Stromal cell of bone marrow (primary cell): ENCODE measurements at places on chromosomes 3 and 15.

- DNase-seq: no peak
Observed at GRCh38 chr3:125528920-125529319, 8.9 kb upstream of the SNX4 start.

GRCh38 chr15:68061602-68062001 is 7.5 kb downstream of the PIAS1 start:
- no peak for DNase-seq

- DNase-seq: no peak
Observed at GRCh38 chr3:130345487-130346079, at the start of gene COL6A5. Gene COL6A5 (plus strand): TSS chr3:130345672. CDS start chr3:130373639, 27,967 bp downstream.

- DNase-seq: no peak
Observed at GRCh38 chr3:76724706-76725105, 315.2 kb upstream of the ROBO2 start.

- no peak for DNase-seq
Observed at GRCh38 chr15:64071931-64072765, 21.5 kb downstream of the CIAO2A start.

GRCh38 chr15:101315736-101316135 is 20.7 kb upstream of the SNRPA1 start:
- no peak for DNase-seq

GRCh38 chr15:38224486-38224885 is 28.1 kb upstream of the SPRED1 start:
- no peak for DNase-seq

GRCh38 chr3:5423076-5423475 is 235.6 kb downstream of the EDEM1 start:
- DNase-seq: no peak

DNA sequence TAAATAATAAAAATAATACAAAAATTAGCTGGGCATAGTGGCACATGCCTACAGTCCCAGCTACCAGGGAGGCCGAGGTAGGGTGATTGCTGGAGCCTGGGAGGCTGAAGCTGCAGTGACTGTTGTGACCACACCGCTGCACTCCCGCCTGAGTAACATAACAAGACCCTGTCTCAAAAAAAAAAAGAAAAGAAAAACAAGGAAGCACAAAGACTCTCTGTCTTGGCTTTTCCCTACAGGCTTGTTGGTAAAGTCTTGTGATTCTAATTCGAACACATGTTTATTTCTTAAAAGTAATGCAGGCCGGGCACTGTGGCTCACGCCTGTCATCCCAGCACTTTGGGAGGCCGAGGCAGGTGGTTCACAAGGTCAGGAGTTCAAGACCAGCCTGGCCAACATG is 60.1 kb downstream of the CAPN3 start:
- no peak for DNase-seq

DNA sequence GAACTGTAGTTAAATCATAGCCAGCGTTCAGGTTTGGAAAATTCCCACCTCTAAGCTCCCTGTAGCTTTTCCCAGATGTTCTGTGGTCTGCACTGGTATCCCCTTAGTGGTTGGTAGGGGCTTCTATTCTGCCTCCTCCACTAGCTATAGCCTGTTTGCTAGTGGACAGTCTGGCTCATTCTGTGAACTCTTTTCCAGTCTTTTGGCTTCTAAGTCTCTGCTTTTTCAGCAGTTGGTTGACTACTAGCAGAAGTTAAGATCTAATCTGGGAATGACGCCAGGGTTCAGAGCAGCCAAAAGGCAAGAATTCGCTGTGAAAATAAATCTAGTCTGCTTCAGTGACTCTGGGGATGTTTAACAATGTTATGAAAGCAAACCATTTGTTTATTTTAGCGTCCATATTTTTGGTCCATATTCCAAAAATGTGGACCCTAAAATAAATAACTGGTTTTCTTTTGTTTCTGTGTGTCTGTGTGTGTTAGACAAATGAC is 73.7 kb upstream of the WDR72 start:
- peak; percentile 13 for DNase-seq

GRCh38 chr3:31908391-31909097 is 72.5 kb downstream of the OSBPL10 start:
- no peak for DNase-seq

DNA sequence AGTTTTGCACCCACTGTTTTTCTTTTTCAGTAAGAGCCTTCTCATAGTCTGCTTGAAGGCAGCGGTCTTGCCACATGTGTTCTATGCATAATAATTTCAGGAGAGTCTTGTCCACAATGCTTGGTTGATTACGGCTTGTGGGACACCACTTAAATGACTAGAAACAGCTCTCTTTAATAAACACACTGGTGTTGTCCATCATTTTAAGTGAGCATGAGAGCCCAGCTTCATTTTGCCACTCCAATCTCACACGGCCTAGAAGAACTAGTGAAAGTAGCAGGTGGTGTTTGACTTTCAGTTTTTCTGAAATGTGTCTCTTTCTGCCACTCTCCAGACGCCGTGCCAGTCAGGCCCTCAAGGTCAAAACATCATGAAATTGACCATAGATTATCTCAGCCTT is 292.1 kb downstream of the LPP start:
- DNase-seq: no peak
